ENCODE measurements at places on chromosomes 13 and 19.

DNA sequence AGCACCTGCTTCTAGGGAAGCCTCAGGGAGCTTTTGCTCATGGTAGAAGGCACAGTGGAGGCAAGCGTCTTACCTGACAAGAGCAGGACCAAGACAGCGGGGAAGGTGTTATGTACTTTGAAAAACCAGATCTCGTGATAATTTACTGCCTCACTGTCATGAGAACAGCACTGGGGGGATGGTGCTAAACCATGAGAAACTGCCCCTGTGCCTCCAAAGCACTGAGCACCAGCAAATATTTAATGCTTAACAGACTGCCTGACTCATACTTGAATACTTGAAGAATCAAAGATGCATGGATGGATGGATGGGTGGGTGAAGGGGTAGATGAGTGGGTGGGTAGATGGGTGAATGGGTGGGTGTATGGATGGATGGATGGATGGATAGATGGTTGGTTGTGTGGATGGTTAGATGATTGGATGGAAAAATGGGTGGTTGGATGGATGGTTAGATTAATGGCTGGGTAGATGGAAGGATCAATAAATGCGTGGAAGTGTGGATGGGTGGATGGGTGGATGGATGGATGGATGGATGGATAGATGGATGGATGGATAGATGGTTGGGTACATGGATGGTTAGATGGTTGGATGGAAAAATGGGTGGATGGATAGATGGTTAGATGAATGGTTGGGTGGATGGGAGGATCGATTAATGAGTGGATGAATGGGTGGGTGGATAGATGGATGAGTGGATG, 101.1 kb upstream of the IPO5 start:
- no peak for DNase-seq

- DNase-seq, result peak; percentile 31
Measured at GRCh38 chr19:45952686-45953505, 20.8 kb downstream of the NOVA2 start.

DNA sequence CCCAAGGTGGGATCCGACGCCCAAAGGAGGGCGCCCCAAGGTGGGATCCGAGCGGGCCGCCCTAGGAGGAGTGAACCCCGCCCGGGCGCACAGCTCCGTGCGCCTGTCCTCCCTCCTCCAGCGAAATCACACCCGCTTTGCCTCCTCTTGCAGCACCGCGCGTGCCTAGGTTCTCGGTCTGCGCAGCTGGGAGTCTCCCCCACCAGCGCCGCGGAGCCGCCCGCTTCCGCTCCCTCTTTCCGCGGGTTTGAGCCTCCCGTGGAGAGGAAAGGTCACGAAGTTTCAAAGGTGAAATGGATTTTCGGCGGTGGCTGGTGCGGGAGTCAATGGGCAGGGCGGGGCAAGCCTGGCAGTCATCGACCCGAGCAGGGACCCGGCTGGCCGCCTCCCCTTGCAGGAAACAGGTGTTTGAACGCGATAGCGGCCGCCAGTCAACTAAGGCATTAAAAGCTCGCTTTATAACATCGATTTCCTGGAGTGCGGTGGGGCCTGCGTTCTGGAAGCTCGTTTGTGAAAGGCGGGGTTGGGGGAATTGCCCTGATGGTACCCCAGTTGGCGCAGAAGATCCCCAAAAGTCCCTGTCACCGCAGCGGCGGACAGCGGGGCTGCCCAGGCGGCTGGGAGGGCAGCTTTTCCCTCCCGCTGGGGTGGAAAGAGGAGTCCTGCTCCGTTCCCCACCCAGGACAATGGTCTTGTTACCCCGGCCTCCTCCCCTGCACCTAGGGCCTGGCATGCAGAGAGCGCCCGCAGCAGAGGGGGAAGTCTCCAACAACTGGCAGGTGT, 9.0 kb upstream of the SOX1 start:
- no peak for DNase-seq

GRCh38 chr13:40895227-40896184, 106.1 kb downstream of the SLC25A15 start:
- DNase-seq, result no peak

GRCh38 chr13:44158881-44159632, 214.6 kb upstream of the SERP2 start:
- DNase-seq, result no peak

- DNase-seq, result no peak
Measured at GRCh38 chr19:35042056-35042730, 672 bp downstream of the HPN start.

GRCh38 chr13:93925990-93926389, 553.5 kb downstream of the DCT start:
- DNase-seq, result no peak

GRCh38 chr13:43676320-43676719, 110.5 kb downstream of the ENOX1 start:
- no peak for DNase-seq

- peak; percentile 50 for DNase-seq
Measured at GRCh38 chr13:40187841-40188591, 478.4 kb downstream of the FOXO1 start.

- no peak for DNase-seq
Measured at GRCh38 chr13:20377720-20378119, 145.6 kb upstream of the GJB6 start.

DNA sequence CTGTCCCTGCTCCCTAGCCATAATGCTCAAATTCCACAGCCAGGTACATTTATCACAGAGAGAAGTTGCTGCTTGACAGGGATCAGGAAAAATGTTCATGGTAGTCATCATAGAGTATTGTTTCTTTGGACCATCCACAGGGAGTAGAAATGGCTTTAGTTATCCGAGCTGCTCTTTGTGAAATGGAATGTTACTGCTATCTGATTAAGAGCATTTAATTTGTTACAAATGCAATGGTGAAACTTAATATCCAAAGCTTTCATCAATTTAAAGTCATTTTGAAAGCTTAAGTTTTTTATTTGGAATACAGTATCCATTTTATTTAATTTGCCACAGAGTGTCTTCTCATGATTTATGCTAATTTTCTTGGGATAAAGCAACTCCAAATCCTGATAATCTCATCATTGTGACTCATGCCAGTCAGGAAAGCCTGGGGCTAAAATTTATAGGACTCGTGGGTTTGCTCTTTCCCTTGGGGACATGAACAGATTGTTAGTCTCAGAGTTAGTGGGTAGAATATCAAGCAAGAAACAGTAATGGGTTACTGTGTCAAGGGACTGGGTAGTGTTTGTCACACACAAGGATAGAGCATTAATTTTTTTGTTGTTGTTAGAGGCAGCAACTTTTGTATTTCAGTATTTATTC, 59.8 kb downstream of the SCEL start:
- no peak for DNase-seq

DNA sequence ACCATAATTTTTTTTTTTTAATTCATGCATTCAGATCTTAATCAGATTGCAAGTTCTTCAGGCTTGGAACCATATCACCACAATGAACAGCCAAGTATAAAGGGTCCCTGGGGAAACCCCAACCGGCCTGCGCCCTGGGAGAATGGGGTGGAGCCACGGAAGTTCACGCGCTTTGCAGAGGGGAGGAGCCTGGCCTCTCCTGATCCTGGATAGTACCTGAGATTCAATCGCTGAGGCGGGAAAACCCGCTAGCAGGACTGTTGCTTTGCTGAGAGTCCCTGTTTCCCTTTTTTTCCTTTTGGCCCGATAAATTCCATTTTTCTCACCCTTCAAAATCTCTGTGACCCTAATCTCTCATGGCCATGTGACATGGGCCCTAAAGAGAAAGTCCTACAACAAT, 385.1 kb downstream of the IRS2 start:
- no peak for DNase-seq

DNA sequence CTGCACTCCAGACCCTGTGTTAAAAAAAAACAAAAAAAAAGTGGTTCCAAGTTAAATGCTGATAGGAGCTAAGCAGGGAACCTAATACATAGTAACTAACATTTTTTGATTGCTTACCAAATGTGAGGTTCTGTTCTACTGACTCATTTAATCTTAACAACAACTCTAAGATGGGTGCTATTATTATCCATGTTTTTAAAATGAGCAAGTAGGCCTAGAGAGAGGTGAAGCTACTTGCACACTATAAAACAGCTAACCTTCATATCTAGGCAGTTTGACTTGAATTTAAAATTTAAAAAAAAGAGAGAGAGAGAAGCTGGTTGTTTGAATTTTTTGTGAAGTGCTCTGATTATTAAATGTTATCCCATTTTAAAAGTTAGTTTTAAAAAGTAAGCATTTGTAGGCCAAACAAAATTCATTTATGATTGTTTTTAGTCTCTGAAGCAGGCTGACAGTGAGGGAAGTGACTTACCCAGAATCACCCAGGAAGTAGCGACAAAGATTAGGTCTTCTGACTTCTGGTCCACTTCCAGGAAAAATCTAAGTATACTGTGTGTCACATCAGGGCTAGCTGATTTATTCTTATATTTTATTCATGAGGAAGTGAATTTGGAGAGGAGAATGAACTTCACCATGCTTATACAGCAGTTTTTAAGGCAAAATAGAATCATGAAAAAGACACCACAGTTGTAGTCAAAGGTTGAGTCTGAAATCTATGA, 2.4 kb downstream of the SIGLECL1 start:
- DNase-seq, result no peak

DNA sequence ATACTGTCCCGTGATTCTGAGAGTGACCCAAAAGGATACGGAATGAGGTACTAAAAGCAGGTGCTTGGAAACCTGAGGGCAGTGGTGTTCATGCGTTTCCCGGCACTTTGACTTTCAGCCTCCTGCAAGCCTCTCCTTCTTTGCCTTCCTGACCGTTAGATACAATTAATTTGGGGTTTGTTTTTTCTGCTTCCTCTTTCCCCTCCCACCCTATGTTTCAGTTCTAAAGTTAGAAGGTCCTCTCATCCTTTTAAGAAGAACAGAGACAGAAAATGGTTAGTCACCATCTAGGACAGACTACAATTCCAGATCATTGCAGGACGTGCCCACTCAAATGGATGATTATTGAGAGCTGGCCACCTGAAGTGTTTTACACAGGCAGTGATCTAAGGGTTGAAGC, 1.8 kb upstream of the LILRB4 start:
- DNase-seq, result no peak

DNA sequence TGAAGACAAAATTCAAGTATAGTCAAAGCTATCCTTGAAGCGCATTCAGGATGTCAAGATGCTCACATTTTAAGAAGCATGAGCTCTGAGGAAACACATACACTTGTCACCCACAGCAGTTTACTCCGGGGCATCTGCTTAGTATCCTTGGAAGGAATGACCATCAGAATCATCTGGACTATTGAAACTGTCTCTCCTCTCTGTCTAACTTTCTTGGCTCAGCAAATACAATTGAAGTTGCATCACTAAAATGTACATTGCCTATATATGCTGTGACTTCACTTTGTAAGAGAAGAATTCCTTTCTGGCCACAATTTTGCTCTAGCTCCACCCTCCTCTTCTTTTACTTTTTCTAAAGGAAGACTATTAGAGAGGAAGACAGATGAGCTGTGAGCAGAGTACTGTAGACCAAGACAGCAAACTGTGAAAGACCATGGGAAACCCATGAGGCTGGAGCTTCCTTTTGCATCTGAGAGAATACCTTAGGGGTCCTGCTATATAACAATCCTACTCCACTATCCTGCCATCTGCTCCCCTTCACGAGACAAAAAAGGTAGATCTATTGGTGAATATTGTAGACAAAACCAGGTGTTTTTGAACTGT, 906.3 kb downstream of the PCDH9 start:
- no peak for DNase-seq

DNA sequence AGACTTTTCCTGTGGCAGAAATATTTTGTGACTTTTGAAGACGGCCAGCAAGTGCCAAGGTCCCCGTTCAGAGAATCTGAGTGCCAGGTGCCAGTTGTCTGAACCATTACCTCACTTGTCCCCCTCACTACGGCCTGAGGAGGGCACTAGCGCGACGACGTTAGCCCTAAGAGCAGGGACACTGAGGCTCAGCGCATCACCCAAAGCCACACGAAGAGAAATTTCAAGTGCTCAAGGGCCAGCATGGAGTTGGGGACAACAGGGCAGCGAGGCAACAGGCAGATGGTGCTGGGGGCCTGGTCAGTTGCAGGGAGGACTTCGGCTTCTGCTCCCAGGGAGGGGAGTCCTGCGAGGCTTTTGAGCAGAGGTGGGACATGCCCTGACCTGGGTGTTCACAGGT, 9.5 kb upstream of the TYK2 start:
- no peak for DNase-seq

DNA sequence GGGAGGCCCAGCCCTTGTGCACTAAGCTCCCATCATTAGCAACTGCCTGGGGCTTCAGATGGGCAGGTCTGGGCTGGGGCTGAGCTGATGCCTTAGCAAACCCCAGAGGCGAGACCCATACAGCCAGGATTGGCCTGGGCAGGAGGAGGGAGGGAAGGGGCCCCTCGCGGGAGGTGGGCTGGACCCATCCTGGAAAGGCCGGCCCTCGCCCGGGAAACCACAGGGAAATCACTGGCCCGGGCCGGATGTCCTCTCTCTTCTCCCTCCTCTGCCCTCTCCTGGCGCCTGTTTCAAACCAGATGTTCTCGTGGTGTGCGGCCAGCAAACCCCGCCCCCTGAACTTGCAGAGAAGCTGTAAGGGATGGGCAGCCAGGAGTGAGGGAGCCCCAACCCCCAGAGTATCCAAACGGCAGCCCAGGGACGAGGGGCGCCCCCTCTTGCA, 43.1 kb downstream of the TMEM255B start:
- no peak for DNase-seq

GRCh38 chr13:79490824-79491223, 9.9 kb downstream of the NDFIP2 start:
- no peak for DNase-seq
